ENCODE measurements at places on chromosomes 6 and 20. TPM values are rescaled to one million over a fixed set of nuclear protein-coding genes. Genes with fewer than 3 reads are reported as not detected.

- peak; percentile 83 for DNase-seq
These were observed 105.0 kb downstream of the TIAM2 start for GRCh38 chr6:155100087-155100486.

- DNase-seq, result no peak
These were observed 118.7 kb downstream of the EPHA7 start for GRCh38 chr6:93300661-93301060.

GRCh38 chr6:1527073-1527457 lies 82.7 kb upstream of the FOXC1 start:
- peak; percentile 59 for DNase-seq

- no peak for DNase-seq
These were observed 88.3 kb downstream of the CEBPB start for GRCh38 chr20:50278684-50279531.

DNA sequence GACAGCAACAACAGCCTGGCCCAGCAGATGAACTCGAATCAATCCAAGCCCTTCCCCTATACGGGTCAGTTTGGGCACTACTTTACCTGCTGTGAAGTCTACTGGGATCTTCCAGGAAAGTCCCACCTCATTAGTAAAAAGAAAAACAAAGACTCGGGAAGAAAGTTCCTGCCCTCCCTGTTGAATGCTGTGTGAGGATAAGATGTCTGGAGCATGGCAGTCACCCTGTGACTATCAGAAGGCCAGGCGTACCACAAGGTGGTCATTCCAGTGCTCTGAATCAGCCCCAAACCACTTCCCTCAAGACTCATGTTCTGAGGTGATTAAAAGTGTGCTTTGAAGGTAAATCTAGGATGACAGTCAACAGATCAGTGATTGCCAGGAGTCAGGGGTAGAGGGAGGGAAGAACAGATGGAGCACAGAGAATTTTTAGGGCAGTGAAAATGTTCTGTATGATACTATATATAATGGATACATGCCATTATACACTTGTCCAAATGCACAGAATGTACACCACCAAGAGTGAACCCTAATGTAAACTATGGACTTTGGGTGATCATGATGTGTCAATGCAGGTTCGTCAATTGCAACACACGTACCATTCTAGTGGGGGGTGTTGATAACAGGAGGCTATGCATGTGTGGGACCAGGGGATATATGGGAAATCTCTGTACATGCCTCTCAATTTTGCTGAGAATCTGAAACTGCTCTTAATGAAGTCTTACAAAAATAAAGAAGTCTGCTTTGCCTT lies 14.7 kb downstream of the FKBP1A start:
- DNase-seq, result peak; percentile 73

GRCh38 chr6:46788791-46789190 lies 4.4 kb upstream of the MEP1A start:
- peak; percentile 45 for DNase-seq

DNA sequence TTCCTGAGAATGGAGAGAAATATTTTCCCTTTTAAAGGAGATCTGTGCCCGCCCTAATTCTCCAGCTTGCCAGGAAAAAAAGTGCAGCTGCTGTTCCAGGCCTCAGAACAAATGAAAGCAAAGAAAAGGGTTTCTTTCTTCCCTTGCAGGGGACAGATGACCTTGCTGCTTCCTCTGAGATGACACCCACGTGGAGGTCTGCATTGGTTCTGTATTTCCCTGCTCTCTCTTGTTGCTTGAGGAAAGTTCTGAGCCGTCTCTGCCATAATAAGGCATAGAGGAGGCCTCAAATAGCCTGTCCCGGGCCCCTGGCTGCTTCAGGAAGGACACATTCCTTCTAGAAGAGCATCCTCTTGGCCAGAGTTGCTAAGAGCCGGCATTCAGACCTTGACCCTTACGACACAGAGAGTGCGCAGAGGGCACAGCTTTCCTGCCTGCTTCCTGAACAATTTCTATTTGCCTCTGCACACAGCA lies 501.8 kb upstream of the SULF2 start:
- no peak for DNase-seq

DNA sequence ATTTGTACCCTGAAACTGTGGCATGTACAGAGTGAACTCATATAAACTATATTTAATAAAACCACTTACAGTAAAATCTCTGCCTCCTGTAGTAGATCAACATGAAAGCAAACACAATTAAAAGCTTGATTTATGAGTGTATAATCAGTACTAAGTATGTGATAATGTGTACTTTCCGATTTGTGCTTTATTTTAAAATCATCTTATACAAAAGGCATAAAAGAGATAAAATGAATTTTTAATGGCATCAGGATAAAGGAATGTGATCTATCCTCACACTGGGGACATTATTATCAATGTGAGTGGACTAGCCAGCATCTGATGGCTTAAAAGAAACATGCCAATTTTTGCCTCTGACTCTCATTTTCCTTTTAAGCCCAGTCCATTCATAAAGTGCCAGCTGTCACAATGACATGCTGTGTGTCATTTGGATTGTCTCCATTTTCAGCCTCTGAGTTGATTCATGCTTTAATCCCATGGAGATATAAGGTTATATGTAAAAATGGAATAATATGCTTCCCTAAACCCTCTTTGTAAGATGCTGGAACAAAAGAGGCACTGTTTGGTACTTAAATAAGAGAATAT lies 831.6 kb upstream of the EYS start:
- no peak for DNase-seq

DNA sequence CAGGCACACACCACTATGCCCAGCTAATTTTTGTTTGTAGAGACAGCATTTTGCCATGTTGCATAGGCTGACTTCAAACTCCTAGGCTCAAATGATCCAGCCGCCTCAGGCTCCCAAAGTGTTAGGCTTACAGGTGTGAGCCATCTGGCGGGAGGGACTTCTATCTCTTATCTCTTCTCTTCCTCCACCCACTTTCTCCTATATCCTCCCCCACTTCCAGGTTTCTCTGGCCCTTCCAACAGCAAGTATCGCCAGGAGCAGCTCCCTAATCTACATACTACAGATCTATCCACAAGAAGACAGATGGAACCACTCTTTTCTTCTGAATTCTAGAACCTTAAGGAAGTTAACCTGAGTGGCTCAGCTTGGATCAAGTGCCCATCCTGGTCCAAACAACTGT lies 5.1 kb upstream of the TOP1 start:
- DNase-seq, result no peak

DNA sequence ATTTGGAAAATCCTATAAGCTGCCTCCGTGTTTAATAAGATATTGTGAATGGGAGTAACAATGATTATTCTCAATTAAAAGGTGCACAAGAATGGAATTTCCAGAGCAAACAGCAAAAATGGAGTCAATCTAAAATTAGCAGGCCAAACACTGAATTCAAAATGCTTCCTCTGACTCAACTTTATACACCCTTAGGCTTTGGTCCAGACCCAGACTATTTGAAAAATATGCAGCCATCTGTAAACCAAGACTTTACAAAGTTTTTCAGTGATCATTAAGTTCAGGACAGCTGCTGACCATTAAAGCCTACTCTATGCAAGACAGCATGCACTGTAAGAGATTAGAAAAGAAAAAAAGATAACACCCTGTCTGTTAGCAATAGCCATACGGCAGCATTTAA lies 39.4 kb upstream of the CCN6 start:
- peak; percentile 89 for DNase-seq

- DNase-seq, result peak; percentile 69
These were observed 77.3 kb downstream of the TRMT11 start for GRCh38 chr6:126063512-126064146.

GRCh38 chr6:121771937-121772720 lies 336.7 kb downstream of the GJA1 start:
- no peak for DNase-seq

DNA sequence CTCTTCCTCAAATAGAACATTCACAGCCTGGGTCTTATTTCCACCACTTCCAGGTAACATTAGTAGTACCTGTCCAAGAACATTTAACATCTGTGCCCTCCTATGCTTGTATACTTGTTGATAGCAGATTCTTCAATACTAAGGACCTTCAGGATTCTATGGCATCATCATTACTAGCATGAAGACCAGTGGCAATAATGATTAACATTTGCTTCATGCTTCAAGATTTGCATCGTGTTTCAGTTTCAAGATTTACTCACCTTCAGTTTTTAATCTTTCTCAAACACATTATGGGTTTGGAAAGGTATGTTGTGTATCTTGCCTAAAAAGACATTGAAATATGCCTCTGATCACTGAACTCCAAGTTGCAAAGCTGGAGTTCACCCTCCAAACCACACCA lies 412.8 kb upstream of the NRSN1 start:
- DNase-seq, result no peak

DNA sequence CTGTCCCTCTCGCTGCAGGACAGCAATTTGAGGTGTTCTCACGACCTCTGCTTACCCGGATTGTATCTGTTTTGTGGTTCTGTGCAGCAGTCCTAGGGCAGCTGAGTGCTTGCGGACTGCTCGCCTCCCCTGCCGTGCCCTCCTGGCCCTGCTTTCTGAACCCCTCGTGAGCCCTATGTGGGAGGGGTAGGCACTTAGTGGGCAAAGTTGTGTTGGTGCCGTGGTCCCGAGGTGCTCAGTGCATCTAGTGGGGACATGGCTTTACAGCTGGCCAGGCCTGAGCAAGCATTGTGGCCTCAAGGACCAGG lies 5.2 kb downstream of the TMEM181 start:
- no peak for DNase-seq

The FUT9 gene
- total RNA-seq, result 0.20 TPM

The FAXC gene
- 7.4 TPM for total RNA-seq

The PTCHD4 gene
- 11.4 TPM for total RNA-seq

The MLN gene
- not detected for total RNA-seq

The LY6G5B gene
- 17.5 TPM for total RNA-seq
